ENCODE measurements at places on chromosomes 16 and 17.

GRCh38 chr17:57949649-57950048, 5.6 kb downstream of the CUEDC1 start:
- no peak for DNase-seq

- DNase-seq = no peak
These were observed 1.5 kb upstream of the GFAP start for GRCh38 chr17:44916781-44917241.

DNA sequence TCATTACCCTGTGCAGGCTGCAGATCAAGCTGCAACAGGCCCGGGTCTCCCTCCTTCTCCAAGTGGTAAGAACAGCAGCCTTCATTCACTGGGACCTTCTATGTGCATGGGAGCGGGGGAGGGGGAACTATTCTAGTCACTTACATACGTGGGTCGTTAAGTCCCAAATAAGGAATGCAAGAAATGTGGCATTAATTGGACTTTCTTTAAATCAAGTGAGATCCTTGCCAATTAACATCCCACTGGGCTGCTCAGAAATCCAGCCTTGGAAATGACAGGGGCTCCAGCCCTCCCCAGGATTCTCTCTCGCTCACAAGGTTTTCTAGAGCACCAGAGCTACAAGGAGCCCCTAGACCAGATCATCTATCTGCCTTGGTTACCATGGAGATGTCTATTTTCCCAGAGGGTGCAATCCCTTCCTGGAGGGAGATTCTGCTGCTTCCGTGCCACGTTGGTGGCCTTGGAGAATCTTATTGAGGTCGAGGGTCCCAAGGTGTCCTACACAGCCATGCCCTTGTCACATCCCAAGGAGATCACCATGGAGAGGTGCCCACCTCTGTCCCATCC, 5.2 kb upstream of the EIF1 start:
- DNase-seq = no peak

GRCh38 chr16:51404386-51404785, 253.3 kb upstream of the SALL1 start:
- no peak for DNase-seq

GRCh38 chr16:75086281-75086680, 30.3 kb downstream of the LDHD start:
- no peak for DNase-seq

DNA sequence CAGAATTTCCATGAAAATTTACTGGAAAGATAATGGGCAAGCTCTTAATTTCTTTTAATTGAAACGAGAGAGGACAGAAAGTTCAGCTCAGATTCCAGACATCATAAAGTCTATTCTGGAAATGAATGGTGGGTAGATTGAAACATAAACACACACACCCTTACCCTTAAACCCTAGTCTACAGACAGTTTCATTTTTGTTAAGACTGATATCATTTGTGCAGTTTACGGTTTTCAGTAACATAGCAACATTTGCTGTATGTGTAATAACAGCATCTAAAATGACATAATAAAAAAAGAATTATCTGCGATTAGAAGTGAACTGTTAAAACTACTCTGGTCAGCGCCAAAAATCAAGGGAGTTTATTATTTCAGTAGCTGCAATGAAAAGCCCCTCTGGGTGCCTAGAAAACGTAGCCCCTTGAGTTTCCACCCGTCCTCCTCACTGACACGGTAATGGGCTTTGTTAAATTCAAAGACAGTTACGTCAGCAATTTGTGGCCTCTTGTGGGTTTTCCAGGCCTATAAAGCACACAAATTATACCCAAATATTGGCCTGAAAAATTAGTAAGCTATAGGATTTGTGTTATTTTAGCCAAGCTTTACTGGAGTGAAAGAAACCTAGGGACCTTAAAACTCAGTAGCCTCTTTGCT, 520.6 kb upstream of the SOX9 start:
- DNase-seq = no peak

All from DMS 273 treated with DMSO at 0.1 percent for 48 hours (cell line).